Foreskin keratinocyte (primary cell): ENCODE measurements at places on chromosomes 5 and 9.
A peak's percentile ranks its signal among the peaks of the same experiment; 100 is the strongest.

DNA sequence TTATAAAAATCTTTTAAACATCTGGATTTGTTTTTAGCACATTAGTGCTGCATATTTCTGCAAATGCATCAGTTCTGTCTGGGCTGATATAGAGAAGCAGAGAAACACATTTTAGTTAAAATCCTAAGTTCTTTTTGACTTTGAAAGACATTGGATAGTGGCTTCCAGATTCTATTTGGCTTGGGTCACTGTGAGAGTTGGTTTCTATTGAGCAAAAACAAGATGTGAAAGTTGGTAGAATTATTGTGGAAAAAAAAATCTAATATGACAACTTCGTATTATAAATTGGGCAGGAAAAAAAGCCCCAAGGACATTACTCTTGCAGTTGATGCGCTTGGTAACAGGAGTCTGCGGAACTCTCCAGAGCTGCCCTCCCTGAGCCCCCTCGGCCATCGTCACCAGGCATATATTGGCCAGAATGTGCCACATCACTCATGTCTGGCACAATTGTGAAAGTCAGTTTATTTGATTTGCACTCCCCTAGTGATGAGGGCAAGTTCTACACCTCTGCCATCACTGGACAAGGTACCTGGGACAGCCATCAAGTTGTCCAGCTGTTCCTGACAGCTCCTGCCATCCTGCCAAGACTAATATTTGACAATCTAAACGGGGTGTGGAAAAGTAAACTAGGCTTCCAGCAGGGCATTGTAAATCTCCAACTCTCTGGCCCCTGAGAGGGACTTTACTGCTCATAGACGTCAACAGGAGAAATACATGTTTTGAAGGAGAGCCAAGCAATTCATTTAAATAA is 334.5 kb downstream of the TENT4A start:
- DNase-seq, result no peak

- no peak for DNase-seq
These were observed 44.5 kb downstream of the TRIO start for GRCh38 chr5:14187660-14188059.

DNA sequence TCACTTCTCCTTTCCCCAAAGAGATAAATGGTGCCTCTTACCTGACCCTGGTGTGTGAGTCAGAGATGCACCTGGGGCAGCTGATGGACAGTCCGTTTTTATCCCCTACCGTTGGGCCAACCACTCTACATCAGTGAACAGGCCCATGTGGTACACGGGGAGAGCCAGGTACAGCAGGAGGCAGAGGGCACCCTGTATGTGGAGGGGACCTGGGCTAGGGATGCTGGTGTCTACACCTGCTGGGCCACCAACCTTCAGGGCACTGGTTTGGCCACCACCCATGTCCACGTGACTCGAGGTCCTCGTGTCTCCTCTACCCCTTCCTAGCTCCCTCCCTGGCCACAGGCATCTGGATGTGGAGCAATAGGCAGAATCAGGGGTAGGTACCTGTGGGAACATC is 22.7 kb upstream of the ANXA6 start:
- DNase-seq, result no peak

GRCh38 chr5:138641547-138642298 is 66.5 kb upstream of the HSPA9 start:
- no peak for DNase-seq

DNA sequence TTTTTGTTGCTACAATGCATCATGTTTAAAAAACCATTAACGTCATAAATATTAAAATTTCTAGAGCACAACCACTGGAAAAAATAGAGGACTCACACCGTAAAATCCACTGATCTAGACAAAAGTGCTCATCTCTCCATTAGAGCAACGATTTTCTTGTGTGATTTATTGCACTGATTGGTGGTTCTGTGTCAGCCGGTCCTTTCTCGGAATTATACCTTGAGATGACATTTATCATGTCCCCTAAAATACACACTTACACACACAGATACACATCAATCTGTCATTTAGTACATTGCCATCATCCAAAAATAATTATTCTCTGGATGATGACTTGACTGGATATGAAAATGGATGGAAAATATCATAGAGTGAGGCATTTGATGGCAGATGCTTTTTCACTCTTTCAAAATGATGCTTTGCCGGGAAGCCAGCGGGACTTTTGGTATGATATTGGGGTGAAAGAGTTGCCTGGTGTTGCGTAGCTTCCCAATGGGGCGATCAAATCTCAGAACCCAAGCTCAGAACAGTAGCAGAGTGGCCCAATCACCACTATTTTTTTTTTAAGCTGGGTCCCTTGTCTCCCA is 226.6 kb downstream of the GAS1 start:
- no peak for DNase-seq

- peak; percentile 56 for DNase-seq
These were observed 388.3 kb downstream of the ARRDC3 start for GRCh38 chr5:90994796-90995195.

DNA sequence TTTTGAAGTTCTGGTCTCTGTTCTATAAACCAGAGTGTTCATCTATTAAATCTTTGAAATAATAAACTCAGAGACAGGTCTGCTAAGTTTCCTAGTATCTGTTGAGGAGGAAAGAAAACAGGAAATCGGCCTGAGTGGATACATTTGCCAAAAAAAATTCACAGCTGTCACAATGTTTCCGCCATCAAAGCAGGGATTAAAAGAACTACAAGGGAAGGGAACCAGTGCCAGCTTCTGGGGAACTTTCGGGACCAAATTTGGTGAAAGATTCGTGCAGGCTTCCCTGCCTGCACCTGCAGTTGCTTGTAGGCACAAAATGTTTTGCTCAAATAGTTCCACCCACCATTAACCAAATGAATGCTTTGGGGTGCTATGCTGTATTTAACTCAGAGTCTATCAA is 267.5 kb downstream of the MSX2 start:
- DNase-seq, result no peak

DNA sequence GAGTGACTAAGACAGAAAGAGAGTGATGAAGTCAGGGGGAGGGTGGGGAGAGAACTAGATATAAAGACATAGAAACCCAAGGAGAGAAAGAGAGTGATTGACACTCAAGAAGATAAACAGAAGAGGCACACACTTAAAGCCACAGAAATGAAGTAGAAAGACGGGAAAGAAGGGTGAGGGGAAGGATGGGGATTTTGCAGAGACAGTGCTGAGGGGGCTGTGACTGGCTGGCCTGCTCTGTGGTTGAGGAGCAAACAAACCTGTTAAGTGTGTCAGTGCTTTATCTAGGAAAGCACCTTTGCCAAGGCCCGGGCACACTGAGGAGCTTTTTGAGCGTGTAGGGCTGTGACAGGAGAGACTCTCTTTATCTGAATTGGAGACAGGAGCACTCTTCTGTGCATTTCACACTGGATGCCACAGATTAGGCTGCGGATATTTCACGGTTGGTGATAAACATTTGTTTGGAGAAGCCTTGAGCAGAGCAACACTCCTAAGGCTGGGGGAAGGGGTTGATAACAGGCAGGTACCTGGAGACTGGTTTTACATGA is 109.1 kb downstream of the DOCK2 start:
- no peak for DNase-seq

DNA sequence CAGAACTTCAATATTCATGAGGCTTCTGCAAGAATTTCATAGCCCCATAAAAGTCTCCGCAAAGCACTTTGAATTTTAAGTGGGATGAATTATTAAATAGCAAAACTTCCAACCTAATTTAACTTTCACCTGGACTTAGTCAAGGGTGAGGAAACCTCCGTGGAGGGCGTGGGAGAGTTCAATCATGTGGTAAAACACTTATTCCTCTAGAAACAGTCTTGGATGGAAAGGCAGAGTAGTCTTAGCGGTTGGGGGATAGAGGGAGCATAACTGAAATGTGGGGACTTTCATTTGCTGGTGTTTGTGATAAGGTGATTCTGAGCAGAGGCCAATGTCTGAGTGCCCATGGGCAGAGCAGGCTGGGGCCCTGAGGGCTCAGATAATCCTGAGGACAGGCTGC is 241.9 kb downstream of the IRX1 start:
- DNase-seq, result no peak

GRCh38 chr5:104347119-104347708 is 784.6 kb upstream of the NUDT12 start:
- DNase-seq, result peak; percentile 18

DNA sequence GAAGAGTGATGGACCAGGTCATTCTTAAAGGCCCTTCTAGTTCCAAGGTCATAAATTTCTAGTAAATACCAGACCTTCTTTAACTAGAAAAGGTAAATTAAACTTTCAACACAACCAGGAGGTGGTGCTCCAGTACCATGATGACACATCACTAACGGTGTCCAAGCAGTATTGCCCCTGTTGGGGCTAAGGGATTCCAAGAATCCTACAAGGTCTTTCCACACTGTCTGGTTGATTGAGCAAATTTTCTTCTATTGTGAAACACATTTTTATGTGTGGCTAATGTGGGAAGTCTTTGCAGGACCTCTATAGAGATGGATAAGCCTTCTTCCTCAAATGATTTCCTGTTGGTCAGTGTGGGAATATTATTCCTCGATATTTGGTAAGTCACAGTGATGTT is 459.6 kb upstream of the PAPPA start:
- peak; percentile 59 for DNase-seq

DNA sequence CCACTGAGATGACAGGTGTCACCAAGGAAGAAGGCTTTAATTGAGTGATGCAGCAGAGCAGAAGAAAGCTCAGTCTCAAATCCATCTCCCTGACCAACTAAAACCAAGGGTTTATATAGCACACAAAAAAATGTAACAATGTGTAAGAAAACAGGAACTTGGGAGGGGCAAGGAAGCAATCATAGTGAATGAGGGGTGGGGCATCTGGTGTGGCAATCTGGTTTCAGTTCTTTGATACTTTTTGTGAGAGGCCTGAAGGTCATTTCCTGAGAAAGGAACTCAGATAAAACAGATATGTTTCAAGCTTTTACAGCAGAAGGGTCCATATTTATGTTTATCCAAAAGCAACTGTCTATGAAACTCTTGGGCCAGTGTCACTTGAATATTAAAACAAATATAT is 19.7 kb downstream of the CD180 start:
- no peak for DNase-seq

- DNase-seq, result no peak
These were observed 71.2 kb upstream of the COX7C start for GRCh38 chr5:86546582-86546981.

- DNase-seq, result no peak
These were observed 272.8 kb downstream of the TAF11L14 start for GRCh38 chr5:17907094-17907493.

GRCh38 chr9:16001856-16002255 is 449.0 kb downstream of the CCDC171 start:
- no peak for DNase-seq

- DNase-seq, result no peak
These were observed 991 bp downstream of the IARS1 start for GRCh38 chr9:92292338-92293074.

GRCh38 chr9:100150214-100150613 is 51.2 kb downstream of the INVS start:
- DNase-seq, result no peak

GRCh38 chr5:163567811-163568210 is 62.4 kb downstream of the MAT2B start:
- no peak for DNase-seq

DNA sequence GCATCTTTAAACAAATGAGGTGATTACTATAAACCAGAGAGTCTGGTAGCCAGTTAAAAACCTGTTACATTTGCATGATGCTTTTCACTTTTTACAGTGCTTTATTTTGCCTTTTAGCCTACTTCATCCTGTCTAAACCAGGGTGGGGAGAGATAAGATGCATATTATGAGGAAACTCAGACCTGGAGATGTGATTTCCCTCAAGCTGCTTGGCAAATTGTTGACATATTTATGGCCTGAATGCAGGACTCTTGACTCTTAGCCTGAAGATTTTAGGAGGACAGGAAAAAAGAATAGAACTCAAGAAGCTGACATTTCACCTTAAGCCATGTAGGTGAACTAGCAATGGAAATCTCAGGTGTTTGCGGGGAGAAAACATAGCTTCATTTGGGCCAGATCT is 202.8 kb downstream of the NMUR2 start:
- no peak for DNase-seq

- no peak for DNase-seq
These were observed 89.3 kb downstream of the STARD4 start for GRCh38 chr5:111422747-111423720.

DNA sequence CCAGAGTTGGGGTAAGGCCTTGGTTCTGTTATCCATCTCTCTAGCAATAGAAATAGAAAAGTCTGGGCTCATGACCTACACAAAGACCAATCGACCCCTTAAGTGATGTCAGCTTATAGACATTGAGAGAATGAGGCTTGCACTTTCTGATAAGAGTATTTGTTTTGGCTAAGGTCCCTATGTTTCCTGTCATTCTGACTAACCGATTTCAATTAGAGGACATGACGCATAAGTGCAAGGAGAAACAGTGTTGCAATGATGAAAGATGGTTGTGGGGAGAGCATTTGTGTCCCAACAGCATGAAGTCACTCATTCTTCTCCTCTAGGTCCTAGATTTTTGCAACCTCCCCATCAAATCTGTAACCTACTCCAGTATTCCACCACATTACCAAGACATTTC is 255.1 kb downstream of the MAT2B start:
- DNase-seq, result peak; percentile 16

- no peak for DNase-seq
These were observed 218.7 kb upstream of the S1PR3 start for GRCh38 chr9:88772575-88772974.

DNA sequence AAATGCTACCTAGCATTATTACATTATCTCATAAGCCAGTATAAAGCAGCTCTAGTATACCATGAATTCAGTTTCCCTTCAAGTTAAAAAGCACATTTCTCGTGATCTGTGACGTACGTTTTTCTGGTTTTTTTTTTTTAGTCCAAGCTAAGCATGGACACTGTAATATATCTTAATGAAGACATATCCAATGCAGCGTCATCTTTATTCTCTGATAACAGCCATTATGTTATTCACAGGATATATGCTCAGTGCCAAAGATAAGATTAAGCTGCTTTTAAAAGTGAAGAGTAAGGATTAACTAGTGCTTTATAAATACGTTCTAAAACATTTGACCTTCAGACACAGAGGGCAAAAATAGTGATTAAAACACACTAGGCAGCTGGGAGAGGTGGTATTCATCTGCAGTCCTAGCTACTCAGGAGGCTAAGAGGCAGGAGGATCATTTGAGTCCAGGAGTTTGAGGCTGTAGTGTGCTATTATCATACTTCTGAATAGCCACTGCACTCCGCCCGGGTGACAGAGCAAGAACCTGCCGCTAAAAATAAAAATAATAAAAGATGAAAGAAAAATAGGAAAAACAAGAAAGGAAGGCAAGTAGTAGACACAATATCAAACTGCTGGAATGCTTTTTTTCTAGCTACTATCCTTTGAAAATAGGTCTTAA is 7.7 kb downstream of the CSNK1A1 start:
- no peak for DNase-seq

GRCh38 chr5:105968981-105969380 is 1701.8 kb downstream of the EFNA5 start:
- DNase-seq, result no peak

DNA sequence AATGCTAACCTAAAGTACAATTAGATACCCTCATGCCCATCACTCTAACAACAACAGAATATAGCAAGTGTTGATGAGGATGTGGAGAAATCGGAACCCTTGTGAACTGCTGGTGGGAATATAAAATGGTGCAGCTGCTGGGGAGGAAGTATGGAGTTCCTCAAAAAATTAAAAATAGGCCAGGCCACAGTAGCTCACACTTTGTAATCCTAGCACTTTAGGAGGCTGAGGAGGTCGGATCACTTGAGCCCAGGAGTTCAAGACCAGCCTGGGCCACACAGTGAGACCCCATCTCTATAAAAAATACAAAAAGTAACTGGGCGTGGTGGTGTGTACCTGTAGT is 18.0 kb upstream of the MRNIP start:
- DNase-seq, result no peak

GRCh38 chr9:38278457-38278856 is 114.0 kb upstream of the ALDH1B1 start:
- no peak for DNase-seq

- peak; percentile 38 for DNase-seq
These were observed 6.4 kb upstream of the RALGDS start for GRCh38 chr9:133127340-133127981.
